ENCODE measurements at places on chromosomes 1 and 21.

DNA sequence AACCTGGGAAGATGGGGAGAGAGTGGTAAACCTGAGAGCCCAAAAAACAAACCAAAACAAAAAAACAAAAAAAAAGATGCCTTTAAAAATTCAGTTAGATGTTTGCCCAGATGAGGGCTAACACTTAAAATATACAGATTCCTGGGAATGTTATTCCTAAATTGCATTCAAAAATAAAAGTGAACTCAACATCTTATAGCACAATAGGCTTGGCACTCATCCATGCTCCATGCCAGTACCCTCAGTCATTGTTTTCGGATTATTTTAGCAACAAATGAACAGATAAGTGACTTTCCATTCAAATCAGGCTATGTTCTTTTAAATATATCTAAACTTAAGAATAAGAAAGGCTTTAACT is 3.7 kb downstream of the ATP1A1 start:
- DNase-seq, result no peak

DNA sequence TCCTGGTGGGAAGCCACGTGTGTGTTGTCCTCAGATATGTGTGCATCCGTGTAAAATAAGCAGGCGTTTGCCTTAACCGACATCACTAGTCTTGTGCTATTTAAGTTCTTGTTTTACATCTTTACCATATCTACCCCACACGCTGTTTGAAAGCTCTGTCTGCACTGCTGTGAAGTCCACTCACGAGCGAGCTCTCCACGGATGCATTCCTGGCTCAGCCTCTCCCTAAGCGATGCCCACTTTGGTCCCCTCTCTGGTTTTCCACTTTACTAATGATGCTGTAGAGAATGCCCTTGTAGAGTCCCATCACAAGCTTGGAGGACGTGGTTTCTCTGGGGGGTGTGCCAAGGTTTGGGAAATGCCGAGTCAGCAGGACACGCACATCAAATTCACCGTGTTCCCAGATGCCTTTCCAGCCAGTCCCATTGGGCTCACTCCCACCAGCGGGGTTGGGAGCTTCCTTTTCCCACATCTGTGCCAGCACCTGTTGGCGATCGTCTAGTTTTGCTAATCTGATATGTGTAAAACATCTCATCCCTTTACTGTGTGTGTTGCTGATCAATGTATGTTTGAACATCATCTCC is 43.8 kb downstream of the ACTL8 start:
- DNase-seq, result no peak

- DNase-seq, result no peak
Observed at GRCh38 chr1:247359559-247359958, 27.9 kb upstream of the ZNF496 start.

DNA sequence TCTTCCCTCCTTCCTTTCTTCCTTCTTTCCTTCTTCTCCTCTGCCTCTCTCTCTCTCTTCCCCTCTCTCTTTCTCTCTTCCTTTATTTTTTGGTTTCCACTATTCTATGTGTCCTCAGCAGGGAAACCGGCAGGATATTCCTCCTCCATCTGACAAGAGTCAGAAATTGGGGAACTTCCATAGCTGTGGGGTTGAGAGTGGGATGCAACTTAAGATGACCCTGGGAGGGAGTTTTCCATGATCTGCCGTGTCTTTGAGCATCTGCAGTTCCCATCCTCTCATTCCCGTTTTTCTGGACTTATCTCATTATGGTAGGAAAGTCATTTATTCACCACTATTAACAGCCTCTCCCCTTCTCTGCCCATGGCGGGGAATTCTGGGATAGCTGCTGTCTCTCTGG is 98.6 kb downstream of the NMNAT2 start:
- no peak for DNase-seq

DNA sequence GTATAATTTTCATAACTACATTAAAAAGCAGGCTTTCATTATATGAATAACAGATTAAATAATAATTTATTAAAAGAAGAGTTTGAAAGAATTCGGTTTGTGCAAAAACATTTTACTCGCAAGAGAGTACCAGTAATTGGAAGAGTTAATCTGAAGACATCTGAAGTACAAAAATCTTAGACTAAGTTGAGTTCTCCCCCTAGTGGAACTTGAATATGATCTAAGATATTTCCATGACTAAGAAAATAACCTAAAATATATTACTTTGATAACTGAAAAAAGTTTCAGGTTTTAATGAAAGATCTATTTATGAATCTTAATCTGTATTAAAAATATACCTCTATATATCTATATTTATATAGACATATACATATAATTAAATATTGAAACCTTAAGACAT is 112.5 kb upstream of the GFI1 start:
- no peak for DNase-seq

DNA sequence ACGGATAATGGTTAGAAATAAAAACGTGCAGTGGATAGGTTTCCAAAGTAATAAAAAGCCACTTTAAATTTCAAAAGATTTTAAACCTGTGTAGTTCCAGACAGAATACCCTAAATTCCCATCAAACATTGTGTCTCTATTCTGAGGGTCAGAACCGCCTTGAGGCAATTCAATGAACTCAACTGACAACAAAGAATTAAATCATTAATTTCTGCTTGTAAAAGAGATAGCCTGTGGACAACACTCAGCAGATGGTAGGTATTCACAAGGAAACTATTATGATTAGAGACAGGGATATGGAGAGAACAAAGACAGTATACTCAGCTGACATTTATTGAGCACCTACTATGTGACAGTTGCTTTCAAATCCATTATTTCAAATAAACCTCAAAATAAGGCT is 35.1 kb upstream of the JUN start:
- DNase-seq, result no peak

DNA sequence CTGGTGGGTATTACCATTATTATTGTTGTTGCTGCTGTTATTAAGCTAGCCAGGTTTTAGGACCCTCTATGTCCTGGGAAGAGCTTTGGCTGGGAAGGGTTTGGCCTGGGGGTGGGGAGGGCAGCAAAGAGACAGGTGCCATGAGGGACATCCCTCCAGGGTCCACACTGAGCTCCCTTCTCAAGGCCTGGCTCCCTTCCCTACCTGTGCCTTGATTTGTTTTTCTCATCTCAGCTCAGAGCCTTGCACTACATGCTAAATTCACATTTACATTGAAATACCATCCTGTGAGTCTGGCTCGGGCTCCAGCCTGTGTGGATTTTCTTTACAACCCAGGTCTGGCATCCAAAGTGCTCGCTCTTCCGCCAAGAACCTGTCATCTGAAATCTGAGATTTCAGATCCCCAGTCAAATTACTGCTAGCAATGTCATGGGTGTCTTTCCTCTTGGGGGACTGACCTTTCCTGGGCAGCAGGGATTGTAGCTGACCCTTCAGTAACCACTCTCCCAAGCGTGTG is 536.3 kb downstream of the PTPRU start:
- no peak for DNase-seq

GRCh38 chr1:173255214-173255813 is 48.2 kb upstream of the TNFSF4 start:
- DNase-seq, result no peak

DNA sequence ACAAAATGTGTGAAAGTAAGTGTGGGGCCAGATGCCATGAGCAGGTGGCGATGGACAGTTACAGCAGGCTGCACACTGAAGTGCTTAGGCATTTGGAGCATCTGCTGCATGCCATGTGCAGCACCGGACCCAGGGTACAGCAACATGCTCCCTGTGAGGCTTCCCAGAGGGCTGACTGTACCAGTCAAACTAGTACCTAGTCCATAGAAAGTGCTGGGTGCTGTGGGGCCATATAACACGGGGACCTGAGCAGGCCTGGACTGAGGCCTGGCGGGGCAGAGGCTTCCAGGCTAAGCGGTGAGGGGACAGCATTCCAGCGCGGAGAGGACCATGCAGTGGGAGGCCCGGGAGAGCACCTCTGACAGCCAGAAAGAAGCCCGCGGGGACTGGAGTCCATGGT is 29.9 kb upstream of the PKP1 start:
- DNase-seq, result no peak

- no peak for DNase-seq
Observed at GRCh38 chr21:38325731-38326420, 69.1 kb downstream of the KCNJ15 start.

- DNase-seq, result no peak
Observed at GRCh38 chr1:9766759-9767442, 56.9 kb downstream of the CLSTN1 start.

DNA sequence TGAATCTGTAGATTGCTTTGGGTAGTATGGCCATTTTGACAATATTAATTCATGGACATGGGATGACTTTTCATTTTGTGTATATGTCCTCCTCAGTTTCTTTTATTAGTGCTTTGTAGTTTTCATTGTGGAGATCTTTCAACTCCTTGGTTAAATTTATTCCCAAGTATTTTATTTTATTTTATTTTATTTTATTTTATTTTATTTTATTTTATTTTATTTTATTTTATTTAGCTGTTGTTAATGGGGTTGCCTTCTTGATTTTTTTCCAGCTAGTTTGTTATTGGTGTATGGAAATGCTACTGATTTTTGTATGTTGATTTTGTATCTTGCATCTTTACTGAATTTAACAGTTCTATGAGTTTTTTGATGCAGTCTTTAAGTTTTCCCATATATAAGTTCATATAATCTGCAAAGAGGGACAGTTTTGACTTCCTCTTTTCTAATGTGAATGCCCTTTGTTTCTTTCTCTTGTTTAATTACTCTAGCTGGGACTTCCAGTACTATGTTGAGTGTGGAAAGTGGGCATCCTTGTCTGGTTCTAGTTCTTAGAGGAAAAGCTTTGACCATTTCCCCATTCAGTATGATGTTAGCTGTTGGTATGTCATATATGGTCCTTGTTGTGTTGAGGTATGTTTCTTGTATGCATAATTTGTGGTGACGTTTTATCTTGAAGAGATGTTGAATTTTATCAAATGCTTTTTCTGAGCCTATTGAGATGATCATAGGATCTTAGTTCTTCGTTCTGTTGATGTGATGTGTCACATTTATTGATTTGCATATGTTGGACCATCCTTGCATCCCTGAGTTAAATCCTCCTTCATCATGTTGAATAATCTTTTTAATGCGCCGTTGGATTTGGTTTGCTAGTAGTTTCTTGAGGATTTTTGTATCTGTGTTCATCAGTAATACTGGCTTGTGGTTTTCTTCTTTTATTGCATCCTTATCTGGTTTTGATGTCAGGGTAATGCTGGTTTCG is 14.3 kb downstream of the CEPT1 start:
- no peak for DNase-seq

DNA sequence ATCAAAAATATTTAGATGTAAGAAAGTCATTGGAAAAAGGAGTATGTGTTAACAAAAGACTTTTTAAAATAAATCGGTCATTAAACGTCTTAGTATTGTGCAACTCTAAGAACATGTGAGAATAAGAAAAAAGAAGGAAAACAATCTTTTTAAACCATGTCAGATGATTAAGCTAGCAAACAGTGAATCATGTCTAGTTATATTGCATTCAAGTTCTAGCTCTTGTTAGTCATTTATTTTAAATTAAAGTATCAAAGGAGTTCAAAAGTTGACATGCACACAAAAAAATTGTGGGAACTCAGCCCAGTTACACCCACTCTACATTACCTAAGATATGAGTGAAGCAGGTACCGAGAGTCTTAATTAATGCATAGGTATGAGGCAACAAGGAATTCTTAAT is 9.8 kb downstream of the FRRS1 start:
- no peak for DNase-seq

GRCh38 chr1:2290595-2291510 is 62.7 kb downstream of the SKI start:
- DNase-seq, result peak; percentile 86

Data from left hindlimb (tissue), 1 donor.